Large intestine (tissue), 12 donors: ENCODE measurements at places on chromosomes 4 and X.

- no peaks in the 10 kb centered on the region for H3K4me1 ChIP-seq
- DNase-seq: peak; percentile 11
- no peak overlapping the region for H3K4me3 ChIP-seq
- H3K27ac ChIP-seq: no peak overlapping the region
- no peaks in the 10 kb centered on the region for H3K27me3 ChIP-seq
- H3K36me3 ChIP-seq: peaks cover 4% of the 10 kb centered on the region
Measured at GRCh38 chrX:134377537-134377936, 82.4 kb upstream of the HPRT1 start.

- H3K36me3 ChIP-seq: peaks cover 2% of the 10 kb centered on the region
- peak; percentile 57 for DNase-seq
- peaks cover 4% of the 10 kb centered on the region for H3K4me1 ChIP-seq
- H3K27ac ChIP-seq: no peak overlapping the region
- no peak overlapping the region for H3K4me3 ChIP-seq
- H3K27me3 ChIP-seq: no peaks in the 10 kb centered on the region
Measured at GRCh38 chr4:142126890-142127497, 490.6 kb downstream of the IL15 start.

GRCh38 chr4:108043526-108043925 lies 53.8 kb downstream of the HADH start:
- H3K36me3 ChIP-seq: no peaks in the 10 kb centered on the region
- no peak overlapping the region for H3K4me3 ChIP-seq
- no peaks in the 10 kb centered on the region for H3K27me3 ChIP-seq
- no peak overlapping the region for H3K27ac ChIP-seq

- peak overlapping the region; percentile 7 for H3K27ac ChIP-seq
- H3K4me1 ChIP-seq: peaks cover 16% of the 10 kb centered on the region
- H3K27me3 ChIP-seq: no peaks in the 10 kb centered on the region
- H3K36me3 ChIP-seq: no peaks in the 10 kb centered on the region
Measured at GRCh38 chrX:38109042-38109898, 102.9 kb downstream of the SYTL5 start.

- no peak overlapping the region for H3K27ac ChIP-seq
- H3K4me3 ChIP-seq: no peak overlapping the region
- no peak for DNase-seq
Measured at GRCh38 chrX:150148749-150149672, 210.7 kb upstream of the EOLA2 start.

- H3K4me1 ChIP-seq: no peaks in the 10 kb centered on the region
- no peak overlapping the region for H3K27ac ChIP-seq
- H3K36me3 ChIP-seq: no peaks in the 10 kb centered on the region
- no peaks in the 10 kb centered on the region for H3K27me3 ChIP-seq
- DNase-seq: no peak
Measured at GRCh38 chr4:162016219-162016618, 147.6 kb downstream of the FSTL5 start.

DNA sequence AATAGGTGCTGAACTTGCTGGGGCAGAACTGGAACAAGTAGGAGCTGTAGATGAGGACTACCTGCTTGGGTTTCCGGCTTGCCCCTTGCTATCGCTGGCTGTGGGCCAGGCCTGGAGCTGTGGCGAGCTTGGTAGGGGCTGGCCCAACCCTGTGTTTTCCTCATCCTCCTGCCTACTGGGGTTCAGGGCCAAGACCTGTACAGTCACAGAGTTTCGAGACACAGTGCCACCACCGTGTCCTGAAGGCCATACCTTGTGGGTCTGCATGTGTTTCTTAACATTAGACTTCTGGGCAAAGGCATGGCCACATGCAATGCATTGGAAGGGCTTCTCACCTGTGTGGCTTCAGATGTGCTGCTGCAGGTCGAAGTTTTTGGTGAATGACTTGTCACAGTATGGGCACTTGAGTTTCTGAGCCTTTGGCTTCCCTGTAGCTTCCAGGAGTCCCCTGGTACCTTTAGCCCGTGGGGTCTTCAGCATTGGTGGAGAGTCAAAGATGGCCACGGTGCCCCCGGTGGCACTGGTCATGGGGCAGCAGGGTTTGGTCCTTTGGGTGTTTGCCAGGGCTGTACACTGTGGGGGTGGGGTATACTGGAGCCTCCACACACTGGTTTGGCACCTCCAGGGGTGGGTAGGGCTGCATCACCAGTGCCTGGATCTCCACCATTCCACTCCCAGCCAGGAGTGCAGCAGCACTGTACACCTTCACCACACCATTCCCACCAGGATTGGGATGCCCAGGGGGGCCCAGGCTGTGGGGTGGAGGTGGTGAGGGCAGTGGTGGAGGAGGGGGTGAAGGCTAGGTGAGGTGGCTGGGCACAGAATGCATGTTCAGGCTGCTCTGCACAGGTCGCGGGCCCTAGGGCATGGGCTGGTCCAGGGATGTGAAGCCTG lies 52.1 kb downstream of the CFAP299 start:
- no peaks in the 10 kb centered on the region for H3K27me3 ChIP-seq
- no peaks in the 10 kb centered on the region for H3K36me3 ChIP-seq
- H3K27ac ChIP-seq: no peak overlapping the region
- H3K4me1 ChIP-seq: no peaks in the 10 kb centered on the region
- no peak for DNase-seq

DNA sequence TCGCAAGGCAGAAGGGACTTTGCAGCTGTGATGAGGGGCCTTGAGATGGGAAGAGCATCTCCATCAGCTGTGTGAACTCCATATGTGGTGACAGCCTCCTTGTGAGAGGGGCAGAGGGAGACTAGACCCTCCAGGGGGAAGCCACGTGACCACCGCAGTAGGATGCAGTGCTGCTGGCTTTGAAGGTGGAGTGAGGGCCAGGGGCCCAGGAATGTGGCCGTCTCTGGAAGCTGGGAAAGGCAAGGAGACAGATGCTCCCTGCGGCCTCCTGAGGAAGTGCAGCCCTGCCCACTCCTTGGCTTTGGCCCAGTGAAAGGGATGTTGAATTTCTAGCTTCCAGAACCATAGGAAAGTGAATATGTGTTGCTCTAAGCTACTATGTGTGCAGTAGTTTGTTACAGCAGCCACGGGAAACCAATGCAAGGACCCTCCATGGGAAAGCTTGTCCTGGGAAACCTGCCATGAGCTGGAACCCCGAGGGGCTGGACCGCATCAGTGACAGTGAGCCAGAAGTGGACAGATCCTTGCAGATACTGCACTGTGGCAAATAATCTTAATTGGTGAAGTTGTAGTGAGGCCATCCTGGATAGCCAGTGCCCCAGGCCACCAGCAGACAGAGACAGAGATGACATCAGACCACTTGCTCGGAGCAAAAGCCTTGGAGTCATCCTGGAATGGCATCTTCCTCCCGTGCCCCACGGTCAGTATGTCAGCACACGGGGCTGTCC lies 35.4 kb upstream of the SORCS2 start:
- DNase-seq: no peak
- no peak overlapping the region for H3K4me3 ChIP-seq
- H3K36me3 ChIP-seq: no peaks in the 10 kb centered on the region
- H3K27me3 ChIP-seq: no peaks in the 10 kb centered on the region
- peaks cover 27% of the 10 kb centered on the region for H3K4me1 ChIP-seq
- no peak overlapping the region for H3K27ac ChIP-seq

DNA sequence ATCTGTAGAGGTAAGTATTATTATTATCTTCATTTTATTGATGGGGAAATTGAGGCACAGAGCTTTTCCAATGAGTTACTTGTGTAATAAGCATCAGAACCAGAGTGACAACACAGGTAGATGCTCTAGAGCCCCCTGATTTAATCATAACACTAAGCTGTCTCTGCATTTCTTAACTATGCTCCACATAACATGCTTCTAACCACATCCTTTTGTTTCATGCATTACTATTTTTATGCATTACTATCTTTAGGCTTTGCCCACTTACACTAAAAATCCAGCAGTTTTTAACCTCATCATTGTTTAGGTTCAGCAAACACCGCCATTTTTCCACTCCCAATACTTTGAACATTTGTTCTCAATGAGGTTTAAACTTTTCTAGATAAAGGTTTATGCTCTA lies 1900.8 kb upstream of the PCDH10 start:
- no peaks in the 10 kb centered on the region for H3K27me3 ChIP-seq
- H3K4me1 ChIP-seq: no peaks in the 10 kb centered on the region
- no peaks in the 10 kb centered on the region for H3K36me3 ChIP-seq
- H3K4me3 ChIP-seq: no peak overlapping the region

GRCh38 chr4:56653461-56654237 lies 27.4 kb downstream of the HOPX start:
- no peak for DNase-seq
- no peak overlapping the region for H3K4me3 ChIP-seq
- H3K27me3 ChIP-seq: peaks cover 44% of the 10 kb centered on the region
- H3K4me1 ChIP-seq: peaks cover 4% of the 10 kb centered on the region
- no peaks in the 10 kb centered on the region for H3K36me3 ChIP-seq

GRCh38 chrX:111123606-111124179 lies 27.7 kb downstream of the PAK3 start:
- H3K27ac ChIP-seq: no peak overlapping the region
- H3K4me1 ChIP-seq: no peaks in the 10 kb centered on the region
- H3K27me3 ChIP-seq: no peaks in the 10 kb centered on the region
- H3K36me3 ChIP-seq: no peaks in the 10 kb centered on the region
- no peak for DNase-seq
- no peak overlapping the region for H3K4me3 ChIP-seq

DNA sequence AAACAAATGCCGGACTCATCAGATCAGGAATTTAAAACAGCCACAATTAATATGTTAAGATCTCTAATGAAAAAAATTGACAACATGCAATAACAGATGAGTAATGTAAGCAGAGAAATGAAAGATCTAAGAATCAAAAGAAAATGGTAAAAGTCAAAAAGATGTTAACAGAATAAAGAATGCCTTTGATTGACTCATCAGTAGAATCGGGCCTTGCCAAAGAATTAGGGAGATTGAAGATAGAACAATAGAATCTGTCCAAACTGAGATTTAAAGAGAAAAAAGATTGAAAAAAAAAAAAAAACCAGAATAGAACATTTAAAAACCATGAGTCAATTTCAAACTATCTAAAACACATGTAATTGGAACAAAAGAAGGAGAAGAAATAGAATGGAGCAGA lies 25.9 kb upstream of the GUCY1A1 start:
- no peak overlapping the region for H3K4me3 ChIP-seq
- H3K36me3 ChIP-seq: no peaks in the 10 kb centered on the region
- H3K27me3 ChIP-seq: no peaks in the 10 kb centered on the region
- no peak overlapping the region for H3K27ac ChIP-seq
- no peaks in the 10 kb centered on the region for H3K4me1 ChIP-seq

- no peaks in the 10 kb centered on the region for H3K4me1 ChIP-seq
- no peaks in the 10 kb centered on the region for H3K27me3 ChIP-seq
- H3K27ac ChIP-seq: no peak overlapping the region
- no peak overlapping the region for H3K4me3 ChIP-seq
- DNase-seq: peak; percentile 3
Measured at GRCh38 chrX:29662759-29663503, 552.4 kb upstream of the MAGEB2 start.

DNA sequence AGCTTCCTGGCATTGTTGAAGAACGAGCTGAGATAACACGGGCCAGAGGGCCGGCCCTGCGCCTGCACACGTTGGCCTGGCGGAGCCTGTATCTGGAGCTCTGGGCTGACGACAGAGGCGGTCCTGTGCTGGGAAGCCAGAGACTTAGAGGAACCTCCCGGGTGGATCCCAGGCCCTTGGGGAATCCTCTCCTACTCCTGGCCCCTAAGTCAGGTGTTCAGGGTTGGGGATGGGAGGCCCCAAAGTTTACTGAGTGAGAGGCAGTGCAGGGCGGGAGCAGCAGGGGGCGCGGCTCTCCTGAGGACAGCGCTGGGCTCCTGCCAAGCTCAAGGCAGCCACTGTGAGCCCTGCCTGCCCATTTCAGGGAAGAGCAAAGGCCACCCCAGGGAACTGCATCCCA lies 2.5 kb upstream of the HTRA3 start:
- H3K27me3 ChIP-seq: peaks cover 29% of the 10 kb centered on the region
- peak; percentile 44 for DNase-seq
- H3K27ac ChIP-seq: no peak overlapping the region
- H3K36me3 ChIP-seq: no peaks in the 10 kb centered on the region
- no peak overlapping the region for H3K4me3 ChIP-seq
- H3K4me1 ChIP-seq: no peaks in the 10 kb centered on the region

DNA sequence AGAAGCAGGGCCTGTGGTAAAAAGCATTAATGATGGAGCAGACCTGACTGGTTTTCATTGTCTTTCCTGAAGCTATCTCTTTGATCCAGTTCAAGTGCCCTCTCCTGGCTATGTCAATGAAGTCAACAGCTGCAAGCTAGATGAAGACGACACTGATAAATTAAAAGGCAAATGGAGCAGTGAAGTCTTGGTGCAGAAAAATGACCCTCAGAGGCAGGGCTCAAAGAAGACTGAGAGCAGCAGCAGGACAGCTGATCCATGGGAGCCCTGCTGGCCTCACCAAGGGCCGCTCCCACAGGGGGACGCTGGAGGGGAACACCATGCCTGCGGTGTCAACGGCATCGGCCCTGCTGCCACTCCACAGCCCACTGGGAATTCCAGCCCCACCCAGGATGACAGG lies 96.2 kb downstream of the RELL1 start:
- no peak overlapping the region for H3K27ac ChIP-seq
- peaks cover 12% of the 10 kb centered on the region for H3K4me1 ChIP-seq
- no peaks in the 10 kb centered on the region for H3K27me3 ChIP-seq
- H3K4me3 ChIP-seq: no peak overlapping the region
- DNase-seq: no peak
- peaks cover 15% of the 10 kb centered on the region for H3K36me3 ChIP-seq

- no peaks in the 10 kb centered on the region for H3K36me3 ChIP-seq
- no peak for DNase-seq
- peaks cover 54% of the 10 kb centered on the region for H3K27me3 ChIP-seq
- H3K4me1 ChIP-seq: peaks cover 4% of the 10 kb centered on the region
- peak overlapping the region; percentile 31 for H3K4me3 ChIP-seq
Measured at GRCh38 chr4:5710065-5710960, 688 bp upstream of the EVC start.

GRCh38 chrX:22351966-22352365 lies 79.3 kb downstream of the CBLL2 start:
- H3K36me3 ChIP-seq: no peaks in the 10 kb centered on the region
- no peak for DNase-seq
- H3K27me3 ChIP-seq: no peaks in the 10 kb centered on the region
- no peaks in the 10 kb centered on the region for H3K4me1 ChIP-seq

GRCh38 chrX:38661103-38661441 lies 99.7 kb downstream of the TSPAN7 start:
- H3K36me3 ChIP-seq: no peaks in the 10 kb centered on the region
- H3K4me1 ChIP-seq: peaks cover 14% of the 10 kb centered on the region
- H3K27me3 ChIP-seq: no peaks in the 10 kb centered on the region
- H3K4me3 ChIP-seq: no peak overlapping the region

DNA sequence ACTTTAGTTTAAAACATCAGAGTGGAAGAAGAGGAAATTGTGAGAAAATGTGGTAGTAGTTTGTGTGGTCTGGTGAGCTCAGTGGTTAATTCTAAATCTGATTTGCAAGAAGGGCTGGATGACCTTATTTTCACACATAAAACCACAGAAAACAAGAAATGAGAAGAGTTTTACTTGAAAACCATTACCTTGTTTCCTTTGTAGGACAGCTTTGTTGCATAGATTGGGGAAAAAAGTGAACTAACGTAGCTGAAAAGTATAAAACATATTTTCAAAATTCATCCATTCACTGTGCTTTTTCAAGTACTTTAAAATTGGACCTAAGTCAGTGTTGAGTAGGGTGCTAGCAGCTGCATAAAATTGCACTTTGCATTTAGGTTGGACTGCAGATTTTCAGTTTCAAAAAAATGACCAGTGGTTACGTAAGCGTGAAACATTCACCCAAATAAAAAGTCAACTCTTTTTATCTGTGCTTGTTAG lies 211.3 kb downstream of the ARHGAP10 start:
- H3K27ac ChIP-seq: no peak overlapping the region
- H3K4me3 ChIP-seq: no peak overlapping the region
- H3K27me3 ChIP-seq: no peaks in the 10 kb centered on the region
- no peak for DNase-seq
- peaks cover 10% of the 10 kb centered on the region for H3K36me3 ChIP-seq
- H3K4me1 ChIP-seq: no peaks in the 10 kb centered on the region
